Natural killer cell treated with Interleukin-12 subunit alpha and Interleukin-12 subunit beta and Interleukin-15 and Interleukin-18, amount 100 ng/mL, for 72 hours (primary cell): ENCODE measurements at places on chromosomes 11 and 22. TPM values are rescaled to one million over a fixed set of nuclear protein-coding genes. Genes with fewer than 3 reads are reported as not detected.
A peak's percentile ranks its signal among the peaks of the same experiment; 100 is the strongest.

DNA sequence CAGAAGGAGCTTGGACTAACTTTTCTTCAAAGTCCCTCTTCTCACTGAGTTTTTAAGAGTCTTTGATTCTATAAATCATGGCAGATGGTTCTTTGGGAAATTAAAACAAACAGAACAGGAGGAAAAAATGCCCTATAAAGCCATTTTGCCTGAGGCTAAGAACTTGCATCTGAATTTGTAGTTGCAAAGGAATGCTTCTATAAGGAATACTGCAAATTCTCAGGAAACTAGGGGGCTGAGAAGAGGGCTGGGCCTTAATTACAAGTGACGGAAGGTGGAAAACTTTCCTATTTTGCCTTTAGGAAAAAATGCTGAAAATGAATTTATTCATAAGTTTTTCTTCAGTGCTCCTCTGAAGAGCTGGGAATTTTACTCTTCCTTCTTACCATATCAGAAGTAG is 90.0 kb upstream of the NARS2 start:
- H3K36me3 ChIP-seq = no peaks in the 10 kb centered on the region
- H3K4me3 ChIP-seq = no peak overlapping the region
- no peak for DNase-seq
- H3K4me1 ChIP-seq = no peaks in the 10 kb centered on the region

- H3K4me3 ChIP-seq = no peak overlapping the region
- DNase-seq = no peak
- H3K36me3 ChIP-seq = peaks cover 22% of the 10 kb centered on the region
- H3K27me3 ChIP-seq = no peaks in the 10 kb centered on the region
- H3K4me1 ChIP-seq = no peaks in the 10 kb centered on the region
- no peak overlapping the region for H3K27ac ChIP-seq
Observed at GRCh38 chr11:26985470-26985869, 8.4 kb upstream of the FIBIN start.

DNA sequence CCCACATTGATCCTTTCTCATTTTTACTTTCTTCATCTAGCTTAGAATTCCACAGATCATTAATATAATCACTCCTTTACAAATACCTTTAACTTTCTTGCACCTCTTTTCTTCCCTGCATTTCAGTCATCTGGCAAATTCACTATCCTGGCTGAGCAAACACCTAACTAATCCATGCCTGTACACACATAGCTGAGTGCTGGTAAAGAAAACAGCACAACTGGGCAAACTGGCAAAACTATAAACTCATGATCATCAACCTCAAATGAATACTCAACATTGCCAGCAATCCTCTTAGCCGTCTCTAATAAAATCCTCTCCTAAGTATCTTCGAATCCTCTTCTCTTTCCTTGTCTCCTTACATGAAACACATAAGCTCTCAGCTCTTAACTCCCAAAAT is 52.4 kb downstream of the PICALM start:
- H3K4me3 ChIP-seq = peak overlapping the region; percentile 33
- peaks cover 42% of the 10 kb centered on the region for H3K36me3 ChIP-seq
- H3K27me3 ChIP-seq = no peaks in the 10 kb centered on the region
- H3K4me1 ChIP-seq = peaks cover 48% of the 10 kb centered on the region
- DNase-seq = no peak

TEAD1 gene
- 0.06 TPM for total RNA-seq

C1QTNF5 gene
- not detected for total RNA-seq

RANGAP1 gene
- total RNA-seq = 216 TPM

LMO2 gene
- not detected for total RNA-seq
